ENCODE measurements at places on chromosomes 3 and 15. TPM values are rescaled to one million over a fixed set of nuclear protein-coding genes. Genes with fewer than 3 reads are reported as not detected.

Gene TOPAZ1
- not detected for total RNA-seq

Gene CLRN1
- total RNA-seq, result not detected

DNA sequence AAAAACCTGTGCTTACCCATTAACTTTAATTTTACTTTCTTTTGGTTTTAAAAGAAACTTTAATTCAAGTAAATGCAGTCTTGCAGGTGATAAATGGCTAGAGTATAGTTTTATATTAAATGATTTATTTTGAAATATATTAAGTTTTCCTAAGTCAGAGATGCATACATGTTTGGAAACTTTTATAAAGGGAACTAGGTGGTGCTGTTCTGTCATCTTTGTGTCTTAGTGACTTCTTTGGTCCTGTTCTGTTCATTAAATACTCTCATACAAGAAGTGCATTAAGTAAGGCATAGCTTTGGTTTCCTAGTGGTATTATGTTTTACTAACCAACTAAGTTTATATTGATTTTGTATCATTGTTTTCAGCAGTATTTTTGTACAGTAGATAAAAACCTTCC, 15.6 kb downstream of the CADM2 start:
- DNase-seq, result no peak

DNA sequence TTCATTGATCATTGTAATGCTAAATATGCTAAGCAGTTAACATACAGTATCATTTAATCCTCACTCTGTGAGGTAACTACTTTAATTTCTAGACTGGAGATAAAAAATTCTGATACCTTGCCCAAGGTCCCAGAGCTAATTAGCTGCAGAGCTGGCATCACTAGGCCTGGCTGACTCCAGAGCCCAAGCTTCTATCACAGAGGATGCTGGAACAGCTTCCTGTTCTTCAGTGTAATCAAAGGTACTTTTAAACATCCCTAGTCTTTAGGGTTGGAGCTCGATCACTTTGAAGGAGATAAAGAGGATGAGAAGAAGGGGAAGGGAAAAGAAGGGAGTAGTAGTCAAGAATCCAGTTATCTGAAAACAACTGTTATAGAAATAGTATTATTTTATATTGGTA, 37.1 kb upstream of the BOC start:
- no peak for DNase-seq

GRCh38 chr3:153069598-153070510, 92.2 kb upstream of the RAP2B start:
- no peak for DNase-seq

Gene IL17RE
- 60.1 TPM for total RNA-seq

DNA sequence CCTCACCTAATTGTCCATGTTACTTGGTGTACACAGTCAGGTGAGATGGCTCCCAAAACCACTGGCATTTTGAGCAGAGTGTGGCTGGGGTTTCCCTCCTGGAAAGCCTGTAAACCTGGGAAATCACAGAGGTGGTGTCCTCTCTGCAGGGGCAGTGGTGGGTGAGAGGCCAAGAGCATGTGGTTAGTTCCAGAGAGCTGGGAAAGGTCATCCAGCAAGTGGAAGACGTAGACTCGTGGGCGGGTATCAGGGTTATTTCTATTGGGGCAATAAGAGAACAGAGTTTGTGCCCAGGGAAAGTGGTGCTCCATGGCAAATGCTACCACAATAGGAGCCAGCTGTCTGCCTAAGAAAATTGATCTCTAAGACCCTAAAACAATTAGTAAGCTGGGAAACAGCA, 44.6 kb upstream of the LIMD1 start:
- DNase-seq, result no peak

Gene PROK2
- not detected for total RNA-seq

Gene ZNF662
- total RNA-seq, result 11.2 TPM

Gene MYRIP
- total RNA-seq, result 5.9 TPM

- DNase-seq, result no peak
Measured at GRCh38 chr3:153356908-153357307, 194.9 kb downstream of the RAP2B start.

GRCh38 chr3:2706144-2706835, 403.9 kb downstream of the IL5RA start:
- no peak for DNase-seq

GRCh38 chr3:88984832-88985231, 122.6 kb upstream of the EPHA3 start:
- DNase-seq, result no peak

- no peak for DNase-seq
Measured at GRCh38 chr3:46017720-46018119, 9.6 kb downstream of the XCR1 start.

Gene GPR149
- not detected for total RNA-seq

Gene XYLB
- 4.9 TPM for total RNA-seq

Gene P2RY1
- total RNA-seq, result under 0.01 TPM

- no peak for DNase-seq
Measured at GRCh38 chr15:81728726-81729125, 317.1 kb downstream of the MEX3B start.

DNA sequence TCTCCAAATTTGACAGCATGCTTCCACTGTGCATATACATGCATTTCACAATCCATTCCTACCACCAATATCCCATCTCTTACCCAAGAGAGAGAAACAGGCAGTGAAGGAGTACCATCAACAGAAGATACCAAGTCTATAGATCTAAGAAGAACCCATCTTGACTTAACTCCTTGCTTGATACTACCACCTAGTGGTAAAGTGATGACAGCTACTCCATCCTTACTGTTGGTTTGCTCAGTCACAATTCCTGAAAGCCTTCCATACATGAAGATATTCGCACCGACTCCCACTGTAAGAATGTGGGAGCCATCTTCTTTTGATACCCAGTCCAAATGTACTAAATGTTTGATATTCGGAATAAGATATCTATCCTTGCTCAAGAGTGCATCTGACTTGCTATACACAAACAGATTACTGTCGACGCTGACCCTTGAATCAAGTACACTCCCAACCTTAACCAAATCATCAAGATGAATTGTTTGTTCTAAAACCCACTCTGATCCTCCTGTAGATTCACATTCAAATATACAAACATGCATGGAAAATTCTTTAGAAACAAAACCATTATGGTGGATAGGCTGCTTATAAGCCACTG, 123.1 kb downstream of the DMXL2 start:
- no peak for DNase-seq

Gene PLSCR4
- total RNA-seq, result 62.2 TPM

Gene EXOG
- not detected for total RNA-seq

All from stomach (tissue), 19 donors.